Osteoblast (primary cell): ENCODE measurements at places on chromosomes 1 and 21. TPM values are rescaled to one million over a fixed set of nuclear protein-coding genes. Genes with fewer than 3 reads are reported as not detected.

Gene LCE1E
- total RNA-seq: not detected in 2 replicates

Gene ENAH
- total RNA-seq: 344 and 453 TPM in 2 replicates

Gene LCE2A
- not detected in 2 replicates for total RNA-seq

Gene TMCO4
- total RNA-seq: 24.2 and 27.5 TPM in 2 replicates

Gene ORC1
- 0.72 and 1.2 TPM in 2 replicates for total RNA-seq

Gene S100A12
- total RNA-seq: not detected in 2 replicates
